Lower lobe of right lung (tissue), 2 donors: ENCODE measurements at places on chromosomes 3 and 15. TPM values are rescaled to one million over a fixed set of nuclear protein-coding genes. Genes with fewer than 3 reads are reported as not detected.

Gene CACNA2D2
- 105 TPM for total RNA-seq

Gene CDCP1
- 28.7 TPM for total RNA-seq

Gene ANKRD34C
- total RNA-seq: not detected

Gene STXBP5L
- not detected for total RNA-seq

Gene RABL3
- total RNA-seq: 24.5 TPM

Gene BCL2A1
- total RNA-seq: 124 TPM

Gene RBPMS2
- 4.0 TPM for total RNA-seq

Gene CLDN16
- 0.74 TPM for total RNA-seq

Gene ZIC4
- not detected for total RNA-seq

Gene CPNE4
- total RNA-seq: 0.83 TPM

Gene GATM
- 7.2 TPM for total RNA-seq

Gene DUOXA2
- total RNA-seq: not detected

Gene GALNT15
- total RNA-seq: 9.8 TPM

Gene SLC2A2
- not detected for total RNA-seq

Gene FBXO40
- total RNA-seq: 0.09 TPM

Gene OR5K2
- not detected for total RNA-seq

- no peaks in the 10 kb centered on the region for H3K27me3 ChIP-seq
- no peak for DNase-seq
- H3K27ac ChIP-seq: no peak overlapping the region
- peaks cover 7% of the 10 kb centered on the region for H3K4me1 ChIP-seq
Observed at GRCh38 chr3:16357186-16358121, 92.4 kb downstream of the OXNAD1 start.

GRCh38 chr3:106582151-106582550 lies 713.3 kb upstream of the CBLB start:
- no peaks in the 10 kb centered on the region for H3K27me3 ChIP-seq
- no peak overlapping the region for H3K27ac ChIP-seq
- no peaks in the 10 kb centered on the region for H3K4me1 ChIP-seq
- no peak for DNase-seq

DNA sequence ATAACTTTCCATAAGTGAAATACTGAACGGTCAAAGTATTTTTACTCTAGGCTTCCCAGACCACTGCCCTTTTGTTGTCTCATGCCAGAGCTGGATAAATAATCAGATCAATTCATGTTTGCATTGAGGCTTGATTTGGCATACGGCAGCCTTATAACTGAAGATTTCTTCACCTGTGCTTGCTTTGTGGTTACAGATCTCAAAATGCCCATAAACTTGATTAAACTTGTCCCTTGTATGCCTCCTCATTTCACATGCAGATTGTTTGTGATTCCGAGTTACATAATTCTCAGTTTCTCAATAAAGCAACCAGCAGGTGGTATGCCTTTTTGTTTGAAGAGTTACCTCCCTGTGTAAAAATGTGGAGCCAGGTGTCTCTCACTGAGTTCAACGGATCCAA lies 211.4 kb upstream of the LRIG1 start:
- H3K27me3 ChIP-seq: no peaks in the 10 kb centered on the region
- no peaks in the 10 kb centered on the region for H3K4me1 ChIP-seq
- no peak overlapping the region for H3K27ac ChIP-seq
- DNase-seq: no peak
- H3K4me3 ChIP-seq: no peak overlapping the region
- H3K36me3 ChIP-seq: no peaks in the 10 kb centered on the region

DNA sequence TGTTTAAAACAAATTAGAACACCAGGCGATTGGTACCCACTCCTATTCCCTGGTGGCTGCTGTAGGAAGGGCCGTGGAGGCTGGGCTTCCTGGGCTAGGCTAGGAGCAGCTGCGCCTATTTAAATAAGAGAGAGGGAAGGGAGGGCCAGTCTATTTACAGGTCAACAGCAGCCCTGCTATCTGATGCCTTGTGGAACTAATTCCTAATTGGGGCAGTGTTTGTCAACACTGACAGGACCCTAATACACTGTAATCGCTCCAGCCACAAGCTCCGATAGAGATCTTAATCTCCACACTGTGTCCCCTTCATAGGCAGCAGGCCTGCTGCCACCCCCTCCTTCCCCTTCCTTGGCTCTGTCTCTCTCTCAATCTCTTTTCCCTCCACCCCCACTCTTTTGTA lies 116.9 kb upstream of the SOX14 start:
- DNase-seq: no peak
- H3K27ac ChIP-seq: no peak overlapping the region
- H3K4me1 ChIP-seq: no peaks in the 10 kb centered on the region
- H3K4me3 ChIP-seq: no peak overlapping the region
- no peaks in the 10 kb centered on the region for H3K27me3 ChIP-seq

- peak overlapping the region; percentile 91 for H3K4me3 ChIP-seq
- no peaks in the 10 kb centered on the region for H3K36me3 ChIP-seq
- DNase-seq: no peak
- peaks cover 63% of the 10 kb centered on the region for H3K4me1 ChIP-seq
- no peaks in the 10 kb centered on the region for H3K27me3 ChIP-seq
Observed at GRCh38 chr3:33437556-33438283, 2.5 kb downstream of the UBP1 start.

- peaks cover 99% of the 10 kb centered on the region for H3K36me3 ChIP-seq
- H3K27me3 ChIP-seq: no peaks in the 10 kb centered on the region
- no peak overlapping the region for H3K27ac ChIP-seq
- DNase-seq: peak; percentile 54
- H3K4me1 ChIP-seq: peaks cover 9% of the 10 kb centered on the region
Observed at GRCh38 chr3:15041950-15042349, 23.2 kb downstream of the MRPS25 start.

GRCh38 chr15:69860321-69860720 lies 237.4 kb downstream of the TLE3 start:
- H3K4me1 ChIP-seq: no peaks in the 10 kb centered on the region
- no peaks in the 10 kb centered on the region for H3K27me3 ChIP-seq
- no peak for DNase-seq

DNA sequence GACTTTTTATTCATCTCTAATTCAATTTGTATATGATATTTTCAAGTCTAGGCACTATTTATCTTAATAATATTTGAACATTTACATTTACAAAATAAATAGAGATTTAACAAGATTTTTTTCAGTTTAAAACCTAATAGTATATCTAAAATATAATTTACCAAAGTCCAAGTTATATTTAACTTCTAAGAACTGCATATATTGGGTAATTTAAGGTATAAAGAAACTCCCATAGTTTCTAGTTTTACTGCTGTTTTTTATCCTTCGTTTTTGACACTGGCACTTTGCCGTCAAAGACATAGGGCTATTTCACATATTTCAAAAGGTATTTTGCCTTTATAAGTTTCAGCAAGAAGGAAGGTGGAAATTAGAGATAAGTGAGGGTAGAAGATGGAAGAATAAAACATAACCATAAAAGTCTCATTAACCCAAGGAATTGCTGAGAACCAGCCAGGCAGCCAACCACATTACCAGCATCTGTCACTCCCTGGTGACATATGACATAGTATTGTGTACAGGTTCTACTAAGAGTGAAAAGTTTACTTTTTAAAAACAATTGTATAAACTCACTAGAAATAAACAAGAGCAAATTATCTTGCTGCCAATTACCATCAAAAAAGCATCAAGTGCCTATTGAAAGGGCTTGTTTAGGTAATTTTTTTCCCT lies 251.5 kb downstream of the NSUN3 start:
- no peak overlapping the region for H3K27ac ChIP-seq
- no peak for DNase-seq
- no peaks in the 10 kb centered on the region for H3K4me1 ChIP-seq
- H3K36me3 ChIP-seq: no peaks in the 10 kb centered on the region

GRCh38 chr3:18868911-18869689 lies 279.2 kb upstream of the KCNH8 start:
- H3K27ac ChIP-seq: no peak overlapping the region
- H3K36me3 ChIP-seq: no peaks in the 10 kb centered on the region
- no peak overlapping the region for H3K4me3 ChIP-seq
- DNase-seq: no peak

- peak; percentile 55 for DNase-seq
- H3K27ac ChIP-seq: no peak overlapping the region
- H3K4me3 ChIP-seq: peak overlapping the region; percentile 59
- H3K4me1 ChIP-seq: peaks cover 52% of the 10 kb centered on the region
- no peaks in the 10 kb centered on the region for H3K36me3 ChIP-seq
Observed at GRCh38 chr3:43998836-43999727, 242.6 kb upstream of the TOPAZ1 start.

DNA sequence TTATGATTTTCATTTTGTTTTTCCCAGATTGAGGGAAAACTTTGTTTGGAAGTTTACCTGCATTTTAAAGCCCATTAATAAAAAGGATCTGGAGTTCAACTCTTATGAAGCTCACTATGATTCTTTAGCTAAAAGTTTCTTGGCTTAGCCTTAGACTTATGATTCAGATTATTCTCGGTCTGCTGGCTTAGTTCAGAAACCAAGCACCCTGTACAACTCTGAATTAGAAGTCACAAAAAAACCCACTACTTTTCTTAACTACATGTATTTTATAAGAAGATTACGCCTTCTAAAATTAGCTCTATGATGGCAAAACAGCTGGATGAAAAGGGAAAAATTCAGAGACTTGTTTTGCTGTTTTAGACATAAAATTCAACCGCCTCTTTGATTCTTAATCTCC lies 14.3 kb upstream of the DENND4A start:
- DNase-seq: no peak
- no peak overlapping the region for H3K27ac ChIP-seq
- H3K4me3 ChIP-seq: no peak overlapping the region
- no peaks in the 10 kb centered on the region for H3K27me3 ChIP-seq
- no peaks in the 10 kb centered on the region for H3K36me3 ChIP-seq
- H3K4me1 ChIP-seq: peaks cover 25% of the 10 kb centered on the region

DNA sequence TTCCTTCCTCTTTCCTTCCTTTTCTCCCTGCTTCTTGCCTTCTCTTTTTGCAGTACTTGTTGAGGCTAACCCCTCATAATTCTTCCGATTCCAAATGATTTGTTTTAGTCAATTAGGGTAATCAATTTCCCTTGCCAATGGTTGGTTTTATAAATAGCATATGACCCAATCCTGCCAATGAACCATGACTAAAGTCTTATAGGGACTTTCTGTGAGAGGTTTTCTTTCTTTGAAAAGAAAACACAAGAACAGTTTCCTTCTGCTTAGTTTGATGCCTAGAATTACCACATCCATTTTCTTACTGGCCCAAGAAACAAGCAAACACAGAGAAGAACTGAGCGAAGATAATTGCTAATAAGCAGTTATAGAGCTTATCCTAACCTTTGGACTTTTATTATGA lies 292.5 kb upstream of the SATB1 start:
- H3K27ac ChIP-seq: no peak overlapping the region
- no peaks in the 10 kb centered on the region for H3K36me3 ChIP-seq
- no peaks in the 10 kb centered on the region for H3K27me3 ChIP-seq
- no peak for DNase-seq
- H3K4me1 ChIP-seq: no peaks in the 10 kb centered on the region

DNA sequence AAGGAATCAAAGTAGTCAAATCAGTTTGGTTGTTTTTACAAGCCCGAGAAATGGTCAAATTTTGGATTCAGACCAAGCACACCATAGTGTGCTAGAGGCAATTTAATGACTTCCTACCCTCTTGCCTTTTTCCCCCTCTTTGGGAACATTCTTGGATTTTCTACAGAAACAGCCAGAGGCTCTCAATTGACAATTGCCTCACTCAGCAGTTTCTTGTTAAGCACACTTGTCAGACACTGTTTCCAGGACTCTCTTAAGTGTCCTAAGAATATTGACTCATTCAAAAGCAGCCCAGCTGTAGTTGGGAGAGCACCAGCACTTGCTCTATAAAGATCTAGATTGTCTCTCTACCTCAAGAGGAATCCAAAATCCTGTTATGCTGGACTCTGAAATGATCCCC lies 1.5 kb upstream of the SLC35G2 start:
- peaks cover 30% of the 10 kb centered on the region for H3K4me1 ChIP-seq
- H3K4me3 ChIP-seq: no peak overlapping the region
- H3K27ac ChIP-seq: no peak overlapping the region
- no peaks in the 10 kb centered on the region for H3K36me3 ChIP-seq
- H3K27me3 ChIP-seq: peaks cover 7% of the 10 kb centered on the region

- DNase-seq: no peak
- no peaks in the 10 kb centered on the region for H3K36me3 ChIP-seq
- no peaks in the 10 kb centered on the region for H3K27me3 ChIP-seq
- H3K4me3 ChIP-seq: no peak overlapping the region
- no peak overlapping the region for H3K27ac ChIP-seq
Observed at GRCh38 chr15:68589783-68590710, 11.3 kb downstream of the CORO2B start.

GRCh38 chr3:159668990-159669476 lies 319.6 kb upstream of the IL12A start:
- H3K4me1 ChIP-seq: no peaks in the 10 kb centered on the region
- H3K36me3 ChIP-seq: no peaks in the 10 kb centered on the region
- H3K27ac ChIP-seq: no peak overlapping the region

GRCh38 chr3:106491796-106492195 lies 623.0 kb upstream of the CBLB start:
- DNase-seq: no peak
- H3K27me3 ChIP-seq: no peaks in the 10 kb centered on the region
- H3K36me3 ChIP-seq: no peaks in the 10 kb centered on the region
- no peaks in the 10 kb centered on the region for H3K4me1 ChIP-seq

- no peak overlapping the region for H3K27ac ChIP-seq
- H3K36me3 ChIP-seq: no peaks in the 10 kb centered on the region
- no peak overlapping the region for H3K4me3 ChIP-seq
- H3K27me3 ChIP-seq: no peaks in the 10 kb centered on the region
- no peaks in the 10 kb centered on the region for H3K4me1 ChIP-seq
- no peak for DNase-seq
Observed at GRCh38 chr3:106688464-106688863, 688.8 kb upstream of the CCDC54 start.

- H3K27ac ChIP-seq: peak overlapping the region; percentile 25
- H3K4me1 ChIP-seq: peaks cover 40% of the 10 kb centered on the region
- H3K36me3 ChIP-seq: no peaks in the 10 kb centered on the region
- DNase-seq: no peak
Observed at GRCh38 chr15:41561777-41562145, 2.7 kb downstream of the TYRO3 start.

DNA sequence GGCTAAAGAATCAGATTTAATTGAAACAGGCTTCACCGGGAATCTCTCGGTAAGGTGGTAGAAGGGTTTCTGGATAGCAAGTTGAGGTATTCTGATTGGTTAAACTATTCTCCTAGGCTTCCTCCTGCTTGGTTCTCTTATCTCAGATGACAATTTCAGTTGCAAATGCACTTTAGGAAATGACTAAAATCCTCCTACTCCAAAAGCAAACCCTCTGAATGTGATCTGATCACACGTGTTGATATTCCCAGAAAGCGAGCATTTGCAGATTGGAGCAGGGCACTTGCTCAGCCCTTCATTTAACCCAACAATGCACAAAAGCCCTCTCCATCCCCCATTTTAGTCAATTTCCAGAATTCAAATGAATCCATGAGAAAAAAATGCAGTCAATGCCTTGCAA lies 55.6 kb upstream of the ICE2 start:
- peaks cover 7% of the 10 kb centered on the region for H3K36me3 ChIP-seq
- H3K4me3 ChIP-seq: no peak overlapping the region
- no peak overlapping the region for H3K27ac ChIP-seq
- DNase-seq: no peak
- H3K4me1 ChIP-seq: peaks cover 18% of the 10 kb centered on the region
- no peaks in the 10 kb centered on the region for H3K27me3 ChIP-seq
